ENCODE measurements at places on chromosomes 13 and 19.

- no peak for DNase-seq
These were observed 18.0 kb downstream of the CSNK1A1L start for GRCh38 chr13:37087486-37087885.

GRCh38 chr13:36344173-36344572, 2.0 kb downstream of the SPART start:
- DNase-seq = no peak

GRCh38 chr19:18266771-18267686, 7.2 kb downstream of the IQCN start:
- DNase-seq = no peak

- no peak for DNase-seq
These were observed 121.5 kb upstream of the RNF113B start for GRCh38 chr13:98298599-98298998.

- DNase-seq = no peak
These were observed 55.4 kb upstream of the KCTD4 start for GRCh38 chr13:45256254-45256653.

- no peak for DNase-seq
These were observed 20.7 kb upstream of the TPT1 start for GRCh38 chr13:45361596-45362206.

DNA sequence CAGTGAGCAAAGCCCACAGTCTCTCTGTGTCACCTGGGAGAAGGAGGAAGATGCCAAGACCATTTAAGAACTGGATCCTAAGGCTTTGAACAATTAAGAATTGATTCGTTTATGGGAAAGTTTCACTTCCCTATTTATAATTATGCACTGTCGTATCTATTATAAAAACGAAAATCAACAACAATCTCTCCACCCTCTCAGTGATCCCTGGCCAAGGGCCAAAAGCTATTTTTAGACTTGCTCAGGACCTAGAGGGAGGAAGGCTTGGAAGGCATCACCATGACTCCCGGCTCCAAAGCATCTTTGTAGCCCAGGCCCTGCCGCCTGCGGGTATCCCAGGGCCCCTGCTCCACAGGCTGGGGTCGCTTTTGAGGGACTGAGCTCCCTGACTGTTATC, 1.3 kb downstream of the RHPN2 start:
- DNase-seq = no peak

GRCh38 chr19:55406826-55407549, 600 bp downstream of the UBE2S start:
- DNase-seq = no peak

DNA sequence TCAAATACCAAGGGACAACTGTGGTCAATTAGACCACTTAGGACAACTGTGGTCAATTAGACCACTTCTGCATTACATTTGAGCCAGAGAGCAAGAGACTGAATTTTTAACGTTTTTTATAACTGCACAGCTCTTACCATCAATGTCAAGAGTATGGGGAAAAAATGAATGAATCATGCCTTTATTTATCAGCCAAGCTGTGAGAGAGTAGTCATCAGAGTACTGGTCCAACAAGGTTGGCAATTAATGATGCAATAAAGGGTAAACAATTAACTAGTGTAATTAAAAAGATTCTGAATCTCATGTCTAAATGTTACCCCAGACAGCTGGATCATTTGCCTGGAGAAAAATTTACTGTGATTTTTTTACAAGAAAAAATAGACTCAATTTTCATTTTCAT, 381.1 kb downstream of the LIG4 start:
- no peak for DNase-seq

GRCh38 chr13:20475927-20476691, 49.5 kb downstream of the CRYL1 start:
- DNase-seq = peak; percentile 55

All from activated T-helper 1 cell treated with Interleukin-2 at 50 U/mL for 16 hours (primary cell).